ENCODE measurements at places on chromosomes 6 and 20. TPM values are rescaled to one million over a fixed set of nuclear protein-coding genes. Genes with fewer than 3 reads are reported as not detected.

- DNase-seq: no peak
Observed at GRCh38 chr6:107020239-107020638, 7.8 kb upstream of the MTRES1 start.

DNA sequence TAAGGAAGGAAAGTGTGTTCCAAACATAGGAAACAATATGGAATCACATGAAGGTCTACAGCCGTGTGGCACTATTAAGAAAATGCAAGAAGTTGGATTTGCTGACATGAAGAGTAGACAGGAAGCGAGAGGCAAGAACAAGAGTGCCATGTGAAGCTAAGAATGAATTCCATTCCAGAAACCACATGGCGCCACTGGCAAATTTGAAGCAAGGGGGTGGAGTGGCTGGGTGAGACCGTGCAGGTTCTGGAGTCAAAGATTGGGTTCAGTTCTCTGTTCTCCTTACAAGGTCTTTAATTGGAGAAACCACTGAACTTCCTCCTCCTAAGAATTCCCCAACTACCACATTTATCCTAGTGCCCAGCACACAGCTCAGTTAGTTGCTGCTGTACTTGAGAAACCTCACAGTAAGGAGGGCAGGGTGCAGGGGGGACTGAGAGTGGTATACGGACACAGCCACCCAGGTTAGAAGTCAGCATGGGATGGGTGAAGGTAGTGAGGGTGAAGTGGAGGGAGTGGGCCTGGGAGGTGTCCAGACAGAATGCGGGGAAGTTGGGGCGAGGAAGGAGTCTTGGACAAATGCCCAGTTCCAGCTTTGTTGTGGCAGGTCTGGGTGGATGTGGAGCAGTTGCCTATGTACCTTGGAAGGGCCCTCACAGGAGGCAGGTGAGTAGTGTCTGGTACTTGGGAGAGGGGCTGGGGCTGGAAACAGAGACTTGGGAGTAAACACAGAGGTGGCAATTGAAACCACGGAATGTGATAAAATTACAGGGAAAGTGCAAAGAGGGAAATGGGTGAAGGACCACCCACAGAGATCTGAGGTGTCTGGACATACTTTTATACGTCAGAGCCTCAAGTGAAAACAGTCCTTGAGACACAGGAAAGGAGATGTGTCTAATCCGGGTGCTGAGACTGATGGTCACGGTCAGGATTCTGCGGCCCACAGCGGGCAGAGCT lies 14.3 kb downstream of the LYRM4 start:
- peak; percentile 27 for DNase-seq

GRCh38 chr20:13180986-13181889 lies 39.8 kb upstream of the ISM1 start:
- no peak for DNase-seq

DNA sequence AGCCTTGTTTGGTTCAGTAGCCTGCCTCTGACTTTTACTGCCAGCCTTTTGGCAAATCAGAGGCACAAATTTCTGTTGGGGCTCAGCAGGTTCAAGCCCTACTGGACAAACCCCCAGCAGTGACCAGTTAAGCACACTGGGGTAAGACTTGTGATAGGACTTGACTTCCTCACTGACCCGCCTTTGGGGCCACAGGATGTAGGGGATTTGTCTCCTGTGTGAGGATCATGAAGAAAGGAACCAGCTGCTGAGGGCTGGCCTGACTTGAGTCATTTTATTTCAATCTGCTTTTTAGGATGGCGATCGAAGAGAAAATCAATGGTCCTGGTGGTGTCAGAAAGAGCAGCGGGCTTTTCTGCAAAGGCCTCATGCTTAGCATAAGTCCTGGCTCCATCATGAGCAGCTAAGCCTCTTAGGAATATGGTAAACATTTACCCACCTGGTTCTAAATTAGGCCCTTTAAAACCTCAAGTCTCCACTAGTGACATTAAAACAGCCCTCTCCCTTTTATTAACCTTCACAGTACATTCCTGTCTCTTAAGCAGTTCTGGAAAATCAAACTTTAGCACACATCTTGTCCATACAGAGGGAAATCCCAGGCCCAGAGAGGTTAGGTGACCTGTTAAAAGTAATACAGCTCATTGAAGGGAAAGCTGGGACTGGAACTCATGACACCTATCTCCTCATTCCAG lies 16.6 kb downstream of the CHMP4B start:
- no peak for DNase-seq

GRCh38 chr6:42471142-42471541 lies 19.4 kb upstream of the TRERF1 start:
- DNase-seq: no peak

GRCh38 chr6:138493413-138493812 lies 5.9 kb downstream of the NHSL1 start:
- DNase-seq: peak; percentile 3

DNA sequence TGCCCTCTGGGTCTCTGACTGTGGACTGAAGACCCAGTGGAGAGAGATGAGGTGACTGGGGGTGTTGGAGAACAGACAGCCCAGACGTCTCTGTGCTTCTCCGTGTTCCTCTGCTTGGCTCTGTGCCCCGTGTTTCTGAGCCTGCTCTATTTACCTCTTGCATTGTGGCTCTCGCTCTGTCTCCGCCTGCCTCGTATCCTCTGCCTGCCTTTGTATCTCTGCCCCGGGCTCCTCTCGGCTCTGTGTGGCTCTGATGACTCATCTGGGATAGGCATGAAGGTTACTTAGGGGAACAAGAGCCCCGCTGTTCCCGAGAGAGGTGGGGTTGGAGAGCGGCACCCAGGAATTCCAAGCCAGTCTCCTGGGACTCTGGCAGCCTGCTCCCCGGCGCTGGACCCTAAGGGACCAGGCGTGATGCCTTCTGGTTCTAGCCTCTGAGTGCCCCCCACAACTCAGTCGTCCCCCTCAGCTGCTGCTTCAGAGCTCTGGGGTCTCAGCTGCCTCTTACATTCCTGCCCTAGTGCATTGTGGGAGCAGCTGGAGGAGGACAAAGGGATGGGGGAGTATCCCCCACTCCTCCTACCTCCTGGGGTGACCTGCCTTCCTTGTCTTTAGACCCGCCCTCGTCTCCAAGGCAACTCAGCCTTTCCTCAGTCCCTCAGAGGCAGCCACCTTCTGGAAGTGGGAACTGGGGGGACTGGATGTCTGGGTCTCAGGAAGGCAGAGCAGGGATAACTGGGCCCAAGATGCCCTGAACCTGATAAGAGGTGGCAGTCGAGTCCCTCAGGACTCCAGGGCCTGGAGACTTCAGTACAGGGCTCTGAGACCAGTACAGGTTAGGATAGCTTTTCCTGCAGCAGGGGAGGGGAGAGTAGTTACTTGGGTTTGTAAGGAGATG lies 1.9 kb downstream of the DDR1 start:
- peak; percentile 89 for DNase-seq

- DNase-seq: peak; percentile 38
Observed at GRCh38 chr20:25389401-25389857, 1.2 kb downstream of the ABHD12 start.

The IYD gene
- total RNA-seq: not detected

DNA sequence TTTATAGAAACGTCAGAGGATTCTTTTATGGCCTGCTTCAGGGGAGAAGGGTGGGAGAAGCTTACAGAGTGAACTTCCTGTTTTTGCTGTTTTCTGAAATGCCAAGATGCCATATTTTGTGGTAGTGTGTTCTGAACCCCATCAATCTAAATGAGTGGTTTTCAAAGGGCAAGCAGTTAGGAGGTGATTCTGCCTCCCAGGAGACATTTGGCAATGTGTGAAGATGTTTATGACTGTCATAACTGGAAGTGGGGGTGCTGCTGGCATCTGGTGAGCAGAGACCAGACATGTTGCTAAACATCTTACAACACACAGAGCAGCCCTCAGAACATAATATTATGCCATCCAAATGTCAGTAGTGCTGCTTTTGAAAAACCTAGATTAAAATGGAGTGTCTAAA lies 6.0 kb upstream of the PRL start:
- no peak for DNase-seq

The MCHR2 gene
- not detected for total RNA-seq

The SLC22A2 gene
- total RNA-seq: 1.2 TPM

The PBOV1 gene
- total RNA-seq: not detected

DNA sequence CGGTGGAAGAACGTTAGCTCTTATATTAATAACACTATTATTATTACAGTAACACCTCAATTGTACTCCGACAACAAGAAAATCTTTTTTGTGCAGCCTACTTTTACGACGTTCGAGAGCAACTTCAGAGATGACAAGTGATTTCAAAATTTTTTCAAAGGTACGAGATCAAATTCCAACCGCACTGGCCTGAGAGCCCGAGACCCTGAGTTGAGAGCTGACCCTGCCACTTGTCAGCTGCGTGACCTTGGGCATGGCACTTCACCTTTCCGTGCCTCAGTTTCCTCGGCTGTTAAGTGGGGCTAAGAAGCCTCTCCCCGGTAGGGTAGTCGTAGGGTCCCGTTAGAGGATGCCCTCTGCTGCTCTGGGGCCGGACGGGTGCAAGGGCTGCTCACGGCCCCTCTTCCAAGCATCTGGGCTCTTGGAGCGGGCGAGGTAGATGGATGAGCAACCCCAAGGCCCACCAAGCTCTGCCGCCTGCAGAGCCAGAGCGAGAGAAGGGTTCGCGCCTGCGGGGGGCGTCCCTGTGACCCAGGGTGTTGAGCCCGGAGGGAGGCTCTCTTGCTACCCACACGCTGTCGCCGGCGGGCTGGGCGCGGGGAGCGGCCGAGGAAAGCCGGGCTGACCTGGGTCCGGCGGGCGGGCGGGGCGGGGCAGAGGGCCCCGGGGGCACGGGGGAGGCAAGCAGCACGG lies 510 bp downstream of the NDRG3 start:
- DNase-seq: no peak

All from A172 (cell line).